CD4-positive, alpha-beta T cell treated with Interleukin-1 beta for 1 hour (primary cell): ENCODE measurements at places on chromosomes 2 and 18.

- no peak for DNase-seq
Measured at GRCh38 chr2:128612628-128613027, 294.0 kb upstream of the HS6ST1 start.

- DNase-seq, result no peak
Measured at GRCh38 chr18:75087119-75088020, 121.6 kb downstream of the PTGR3 start.

DNA sequence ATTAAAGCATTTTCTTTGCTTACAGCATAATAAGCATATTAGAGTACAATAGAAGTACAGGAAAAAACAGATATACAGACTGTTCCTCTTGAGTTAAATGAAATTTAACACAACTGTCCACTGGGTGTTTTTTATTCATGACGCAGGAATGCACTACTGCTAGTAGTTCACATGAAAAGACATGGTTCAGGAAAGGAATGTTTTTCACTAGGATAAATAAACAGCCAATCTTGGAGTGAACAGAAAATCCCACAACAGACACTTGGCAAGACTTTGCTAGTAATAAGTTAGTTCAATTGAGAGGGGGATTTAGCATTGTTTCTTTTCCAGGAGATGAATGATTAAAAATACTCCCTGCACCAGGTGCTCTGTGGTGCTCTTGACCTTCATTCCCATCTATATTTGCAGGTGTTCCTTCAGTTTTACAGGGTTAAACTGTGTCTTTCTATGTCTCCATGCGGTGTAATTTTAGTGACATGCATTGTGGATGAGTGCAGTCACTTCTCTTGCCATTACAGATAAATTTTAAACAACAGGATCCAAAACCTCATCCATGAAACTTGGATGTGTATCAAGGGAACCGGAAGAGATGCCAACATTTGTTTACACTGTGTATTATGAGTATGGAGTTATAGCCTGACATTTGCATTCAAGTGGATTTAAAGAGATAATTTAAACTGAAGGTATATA is 796.6 kb downstream of the DSC3 start:
- DNase-seq, result no peak

GRCh38 chr2:149148194-149149006 is 109.9 kb downstream of the LYPD6B start:
- no peak for DNase-seq

DNA sequence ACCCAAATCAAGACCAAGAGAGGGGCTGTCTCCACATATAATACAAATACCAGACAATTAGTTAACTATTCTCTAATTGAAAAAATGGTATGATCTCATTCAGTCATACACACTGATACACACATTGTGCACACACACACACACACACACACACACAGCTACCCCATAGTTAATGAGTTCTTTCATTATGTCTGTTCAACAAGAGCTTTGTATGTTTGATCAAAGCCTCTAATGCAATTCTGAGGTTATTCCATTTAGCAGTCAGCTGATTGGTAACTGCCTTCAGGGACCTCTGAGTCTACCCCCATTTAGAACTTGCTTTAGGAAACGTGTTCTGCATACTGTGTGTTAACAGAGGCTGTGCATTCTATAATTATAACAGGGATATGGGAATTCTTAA is 741.4 kb upstream of the LRRTM4 start:
- no peak for DNase-seq
